Activated effector memory CD4-positive, alpha-beta T cell treated with anti-CD3 and anti-CD28 coated beads, Interleukin-2, amount 50 U/mL, for 16 hours (primary cell): ENCODE measurements at places on chromosomes 7 and 10.

GRCh38 chr7:1723254-1723653 is 53.2 kb downstream of the ELFN1 start:
- no peak for DNase-seq

DNA sequence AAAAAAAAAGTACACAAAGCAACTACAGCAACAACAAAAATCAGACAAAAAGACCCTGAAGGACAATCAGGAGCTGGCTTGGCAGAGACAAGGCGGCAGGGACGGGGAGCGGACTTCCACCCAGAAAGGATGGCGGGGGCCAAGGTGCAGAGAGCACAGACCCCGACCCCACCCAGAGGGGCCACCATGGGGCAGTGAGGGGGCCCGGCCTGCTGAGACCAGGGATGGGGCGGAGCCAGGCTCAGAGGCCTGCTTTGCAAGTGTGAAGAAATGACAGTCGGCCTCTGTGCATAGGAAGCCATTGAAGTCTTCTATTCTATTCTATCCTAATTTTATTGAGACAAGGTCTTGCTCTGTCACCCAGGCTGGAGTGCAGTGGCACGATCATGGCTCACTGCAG is 82.0 kb downstream of the ELFN1 start:
- no peak for DNase-seq

- DNase-seq: no peak
Observed at GRCh38 chr10:57867241-57867640, 400.5 kb downstream of the IPMK start.

- peak; percentile 34 for DNase-seq
Observed at GRCh38 chr10:132588301-132589013, 50.9 kb downstream of the INPP5A start.

- DNase-seq: no peak
Observed at GRCh38 chr7:106108991-106109390, 3.1 kb downstream of the SYPL1 start.

- no peak for DNase-seq
Observed at GRCh38 chr10:126135177-126135576, 238.8 kb downstream of the FANK1 start.

GRCh38 chr10:44731283-44731682 is 179.9 kb upstream of the TMEM72 start:
- DNase-seq: no peak

- peak; percentile 87 for DNase-seq
Observed at GRCh38 chr7:37352974-37353948, 95.4 kb downstream of the ELMO1 start.

- no peak for DNase-seq
Observed at GRCh38 chr10:75651417-75651816, 220.0 kb downstream of the LRMDA start.

DNA sequence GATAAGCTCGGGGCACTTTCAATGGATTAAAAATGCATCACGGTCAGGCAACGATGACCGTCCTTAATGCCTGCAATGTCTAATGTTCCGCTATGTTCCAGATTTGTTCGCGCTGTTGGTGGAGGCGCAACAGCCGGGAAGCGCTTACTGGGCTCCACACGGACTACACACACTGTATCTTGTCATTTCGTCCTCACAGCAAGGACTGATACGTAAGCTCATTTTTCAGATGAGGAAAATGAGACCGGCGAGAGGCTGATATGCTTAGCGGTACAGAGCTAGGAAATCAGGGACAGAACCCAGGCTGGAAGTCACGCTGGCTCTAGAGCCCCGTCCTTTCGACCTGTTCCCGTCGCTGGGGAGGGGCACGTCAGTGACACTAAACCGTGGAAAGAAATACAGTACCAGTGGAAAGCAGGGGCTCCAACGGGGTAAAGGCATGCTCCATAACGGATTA is 670 bp downstream of the TPK1 start:
- no peak for DNase-seq

DNA sequence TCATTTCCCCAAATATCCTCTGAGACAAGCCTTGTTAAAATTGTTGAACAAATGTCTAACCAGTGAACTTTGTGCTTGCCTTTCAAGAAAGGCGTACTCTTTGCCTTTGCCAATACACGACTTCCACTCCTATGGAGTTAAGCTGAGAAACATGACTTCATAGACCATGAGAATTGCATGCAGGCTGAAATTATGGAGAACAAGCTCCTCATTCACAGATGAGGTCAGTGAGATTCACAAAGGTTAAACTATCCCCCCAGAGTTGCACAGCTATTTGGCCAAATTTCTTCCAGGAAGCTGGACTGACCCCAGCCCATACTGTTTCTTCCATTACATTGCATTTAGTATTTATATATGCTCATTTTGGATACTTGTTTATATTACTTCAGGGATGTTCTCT is 221.4 kb upstream of the SEMA3C start:
- DNase-seq: no peak

DNA sequence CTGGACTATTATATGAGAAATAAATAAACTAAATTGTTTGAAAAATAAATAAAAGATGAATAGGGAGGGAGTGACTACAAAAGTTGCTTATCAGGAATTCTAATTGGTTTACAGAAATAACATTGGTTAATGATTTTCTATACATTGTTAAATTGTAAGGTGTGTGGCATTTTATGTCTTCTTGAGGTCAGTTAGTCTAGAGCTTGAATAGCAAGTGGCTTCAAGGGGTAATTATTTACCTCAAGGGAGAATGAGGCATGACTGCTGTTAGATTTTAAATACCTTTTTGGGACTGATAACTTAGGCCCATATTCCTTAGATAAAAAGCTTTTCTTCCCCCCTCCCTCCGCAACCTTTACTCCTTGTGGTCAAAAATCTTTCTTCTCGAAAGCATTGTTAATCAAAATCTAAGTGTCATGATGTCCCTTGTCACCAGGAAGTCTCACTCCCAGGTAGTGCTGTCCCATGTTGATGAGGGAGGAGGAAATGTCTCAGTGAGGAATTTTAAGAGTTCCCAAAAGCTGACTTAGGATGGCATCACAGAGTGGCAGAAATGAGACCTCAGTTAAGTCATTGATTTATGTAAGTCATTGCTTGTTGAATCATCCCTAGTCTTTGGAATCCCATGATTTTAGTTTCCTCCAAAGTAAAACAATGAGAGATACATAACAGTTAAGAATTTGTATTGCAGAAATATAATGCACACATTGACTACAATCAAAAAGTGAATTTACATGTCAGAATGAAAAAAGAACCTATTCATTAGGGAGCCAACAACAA is 71.5 kb downstream of the MAPK8 start:
- DNase-seq: no peak

GRCh38 chr10:1174022-1174421 is 117.8 kb downstream of the WDR37 start:
- DNase-seq: no peak

- no peak for DNase-seq
Observed at GRCh38 chr7:117667456-117667855, 187.6 kb downstream of the CFTR start.

DNA sequence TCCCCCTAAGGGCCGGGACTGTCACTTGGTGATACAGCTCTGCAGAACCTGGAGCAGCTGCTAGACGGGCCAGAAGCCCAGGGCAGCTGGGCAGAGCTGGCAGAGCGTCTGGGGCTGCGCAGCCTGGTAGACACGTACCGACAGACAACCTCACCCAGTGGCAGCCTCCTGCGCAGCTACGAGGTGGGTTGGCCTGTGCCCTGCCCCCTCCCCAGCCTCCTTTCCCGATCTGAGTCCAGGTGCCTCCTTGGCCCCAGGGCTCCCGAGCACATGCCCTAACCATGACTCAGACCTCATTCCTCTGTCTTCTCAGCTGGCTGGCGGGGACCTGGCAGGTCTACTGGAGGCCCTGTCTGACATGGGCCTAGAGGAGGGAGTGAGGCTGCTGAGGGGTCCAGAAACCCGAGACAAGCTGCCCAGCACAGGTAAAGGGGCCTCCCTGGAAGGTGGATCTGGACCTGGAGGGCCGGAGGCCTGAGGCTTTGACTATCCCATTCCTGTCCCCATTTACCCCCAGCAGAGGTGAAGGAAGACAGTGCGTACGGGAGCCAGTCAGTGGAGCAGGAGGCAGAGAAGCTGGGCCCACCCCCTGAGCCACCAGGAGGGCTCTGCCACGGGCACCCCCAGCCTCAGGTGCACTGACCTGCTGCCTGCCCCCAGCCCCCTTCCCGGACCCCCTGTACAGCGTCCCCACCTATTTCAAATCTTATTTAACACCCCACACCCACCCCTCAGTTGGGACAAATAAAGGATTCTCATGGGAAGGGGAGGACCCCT is 6.4 kb downstream of the NFKB2 start:
- DNase-seq: peak; percentile 61
